Hindlimb muscle (tissue), 1 donor: ENCODE measurements at places on chromosomes 11 and 22. TPM values are rescaled to one million over a fixed set of nuclear protein-coding genes. Genes with fewer than 3 reads are reported as not detected.
A peak's percentile ranks its signal among the peaks of the same experiment; 100 is the strongest.

CNIH2 gene
- polyA plus RNA-seq, result 3.2 TPM

DNA sequence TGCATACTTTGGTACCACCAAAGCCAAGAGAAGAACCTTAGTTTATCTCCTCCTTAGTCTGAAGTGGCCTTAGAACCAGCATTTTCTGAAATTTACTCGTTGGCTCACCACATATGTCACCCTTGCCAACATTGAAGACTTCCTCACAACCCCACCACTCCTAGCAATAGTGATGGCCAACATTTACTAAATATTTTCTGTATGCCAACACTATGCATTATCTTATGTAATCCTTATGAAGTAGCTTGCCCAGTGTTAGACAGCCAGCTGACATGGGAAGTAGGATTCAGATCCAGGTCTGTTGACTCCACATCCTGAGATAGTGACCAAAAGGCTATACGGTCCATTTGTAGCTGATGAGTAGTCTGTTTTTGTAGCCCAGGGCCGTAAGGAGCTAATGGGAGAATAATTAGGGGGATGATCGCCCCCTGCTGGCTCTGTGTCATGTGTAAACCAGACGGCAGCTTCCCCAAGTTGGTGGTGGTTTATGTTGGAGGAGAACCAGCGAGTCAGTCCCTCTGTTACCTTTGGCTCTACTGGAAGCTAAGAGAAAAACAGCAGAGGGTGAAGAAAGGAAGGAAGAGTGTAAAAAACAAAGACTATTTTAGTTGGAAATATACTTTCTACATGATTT, 120.5 kb upstream of the RASSF10 start:
- peak; percentile 68 for DNase-seq

DNA sequence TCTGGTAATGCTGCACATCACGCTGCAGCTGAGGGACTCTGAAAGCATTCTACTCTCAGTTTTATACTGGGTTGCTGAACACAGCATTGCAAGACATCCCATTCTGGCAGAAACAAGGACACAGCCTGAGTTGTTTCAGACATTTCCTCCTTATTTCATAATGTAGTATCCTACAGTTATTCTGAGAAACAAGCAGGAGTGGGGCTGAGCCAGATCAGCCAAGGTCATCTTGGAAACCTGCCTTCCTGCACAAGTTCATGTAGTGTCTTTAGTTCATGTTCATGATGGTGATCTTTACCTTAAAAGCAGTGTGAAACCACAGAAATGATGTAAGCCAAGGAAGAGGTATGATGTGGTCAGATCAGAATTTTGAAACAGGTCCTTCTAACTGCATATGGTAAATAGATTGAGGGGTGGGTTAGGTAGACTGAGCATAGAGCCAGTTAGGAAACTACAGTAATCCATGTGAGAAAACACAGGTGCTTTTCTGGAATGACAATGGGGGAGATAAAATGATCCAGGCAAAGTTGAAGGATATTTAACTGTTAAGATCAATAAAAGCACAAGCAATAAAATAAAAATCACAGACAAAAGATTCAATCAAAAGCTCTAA, 1686.8 kb downstream of the LRRC4C start:
- DNase-seq, result no peak

- no peak for DNase-seq
Measured at GRCh38 chr11:87897071-87897470, 278.2 kb downstream of the RAB38 start.

DNA sequence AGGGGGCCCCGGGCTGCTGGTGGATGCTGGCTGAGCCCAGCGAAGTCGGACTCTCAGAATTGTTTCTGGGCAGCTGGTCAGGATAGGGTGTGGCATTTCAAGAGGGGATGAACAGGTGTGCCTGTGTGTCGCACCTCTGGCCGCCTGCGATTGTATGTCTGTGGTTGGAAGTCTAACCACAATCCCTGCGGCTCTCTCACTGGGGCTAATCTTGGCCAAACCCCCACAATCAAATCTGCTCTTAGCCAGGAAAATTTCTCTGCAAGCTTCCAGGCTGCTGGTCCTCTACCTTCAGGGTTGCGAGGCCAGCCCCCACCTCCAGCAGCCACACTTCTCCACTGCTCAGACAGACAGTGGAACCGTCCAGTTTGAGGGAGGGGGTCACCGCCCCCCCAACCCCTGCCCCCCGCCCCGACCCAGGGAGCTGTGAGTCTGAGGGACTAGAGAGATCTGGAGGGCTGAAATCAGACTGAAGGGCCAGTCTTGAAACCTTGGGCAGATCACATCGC, 953 bp downstream of the ATG16L2 start:
- DNase-seq, result no peak

DNA sequence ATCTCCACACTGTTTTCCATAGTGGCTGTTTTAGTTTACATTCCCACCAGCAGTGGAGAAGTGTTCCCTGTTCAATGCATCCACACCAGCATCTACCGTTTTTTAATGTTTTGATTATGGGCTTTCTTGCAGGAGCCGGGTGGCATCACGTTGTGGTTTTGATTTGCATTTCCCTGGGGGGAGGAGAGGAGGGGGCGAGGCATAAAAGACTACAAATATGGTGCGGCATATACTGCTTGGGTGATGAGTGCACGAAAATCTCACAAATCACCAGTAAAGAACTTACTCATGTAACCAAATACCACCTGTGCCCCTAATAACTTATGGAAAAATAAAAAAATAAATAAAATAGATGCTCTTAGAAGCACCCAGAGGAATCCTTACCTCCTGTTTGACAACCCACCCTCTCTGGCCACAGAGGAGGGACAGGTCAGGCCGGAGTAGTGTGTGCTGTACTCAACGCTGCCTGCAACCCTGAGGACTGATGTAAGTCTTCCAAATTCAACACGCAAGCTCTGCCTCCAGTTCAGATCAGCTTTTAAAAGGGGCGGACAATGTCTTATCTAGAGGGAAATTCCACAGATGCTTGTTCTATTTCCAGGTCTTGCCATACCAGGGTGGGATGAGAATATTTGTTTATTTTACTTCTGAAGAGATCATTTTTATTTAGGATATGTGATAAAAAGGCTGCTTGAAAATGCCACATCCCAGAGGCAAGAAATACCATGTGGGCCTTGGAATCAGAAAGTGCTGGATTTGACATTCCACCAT, 329.6 kb upstream of the B3GAT1 start:
- DNase-seq, result no peak

DNA sequence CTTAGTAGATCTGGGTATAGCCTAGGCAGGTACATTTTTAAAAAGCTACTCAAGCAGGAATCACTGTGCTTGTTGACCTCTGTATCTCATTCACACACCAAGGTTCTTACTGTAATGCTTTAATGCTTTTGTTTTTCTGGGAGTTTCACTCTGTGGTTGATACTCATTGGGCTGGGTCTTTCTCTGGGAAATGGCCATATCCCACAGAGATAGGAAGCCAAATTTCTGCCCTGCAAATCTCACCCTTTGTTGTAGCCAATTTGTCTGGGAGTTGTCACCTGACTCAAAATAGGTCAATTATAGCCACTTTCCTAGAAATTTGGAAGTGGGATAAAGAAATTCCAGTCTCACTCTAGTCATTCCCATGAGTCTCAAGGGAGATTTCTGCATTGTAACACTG, 195.8 kb upstream of the BDNF start:
- DNase-seq, result no peak

- no peak for DNase-seq
Measured at GRCh38 chr11:45757672-45758071, 47.3 kb upstream of the SLC35C1 start.

DNA sequence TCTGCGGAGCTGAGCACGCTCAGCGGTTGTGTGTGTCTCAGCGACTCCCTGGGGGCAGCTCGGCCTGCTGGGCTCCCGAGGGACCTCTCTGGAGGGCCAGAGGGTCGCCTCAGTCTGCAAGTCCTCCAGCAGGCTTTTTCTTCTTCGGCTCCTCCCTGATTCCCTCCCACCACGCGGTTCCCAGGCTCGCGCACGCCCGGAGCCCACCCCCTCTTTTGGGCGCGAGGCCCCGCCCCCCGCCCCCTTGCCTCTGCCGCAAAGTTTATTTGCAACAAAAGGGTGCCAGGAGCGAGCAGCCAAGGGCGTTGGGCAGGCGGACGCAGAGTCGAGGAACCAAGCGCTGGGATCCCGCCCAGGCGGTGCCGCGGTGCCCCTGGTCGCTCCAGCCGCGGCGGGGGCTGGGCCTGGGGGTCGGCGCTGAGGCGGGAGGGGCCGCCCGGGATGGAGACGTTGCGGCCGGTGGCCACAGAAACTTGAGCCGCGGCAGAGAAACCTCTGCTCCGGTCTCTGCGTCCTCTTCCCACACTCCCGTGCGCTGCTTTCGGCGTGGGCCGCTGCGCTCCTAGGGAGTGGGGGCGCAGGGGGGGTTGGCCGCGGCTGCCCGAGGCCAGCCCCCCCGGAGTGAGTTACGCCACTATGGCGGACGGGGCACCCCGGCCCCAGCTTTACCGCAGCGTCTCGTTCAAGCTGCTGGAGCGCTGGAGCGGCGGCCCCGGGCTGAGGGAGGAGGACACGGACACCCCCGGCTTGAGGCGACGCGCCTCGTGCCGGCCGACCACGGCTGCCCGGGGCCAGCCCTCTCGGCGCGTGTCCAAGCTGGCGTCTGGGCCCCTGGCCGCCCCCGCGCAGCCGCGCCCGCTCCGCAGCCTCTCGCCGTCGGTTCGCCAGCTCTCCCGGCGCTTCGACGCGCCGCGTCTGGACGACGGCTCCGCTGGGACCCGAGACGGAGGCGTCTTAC, at the start of gene ARHGEF17:
Gene ARHGEF17 (plus strand): TSS at position 274 of the 958 bp plus-strand sequence. CDS start 363 bp downstream, at position 637.
- peak; percentile 89 for DNase-seq

DNA sequence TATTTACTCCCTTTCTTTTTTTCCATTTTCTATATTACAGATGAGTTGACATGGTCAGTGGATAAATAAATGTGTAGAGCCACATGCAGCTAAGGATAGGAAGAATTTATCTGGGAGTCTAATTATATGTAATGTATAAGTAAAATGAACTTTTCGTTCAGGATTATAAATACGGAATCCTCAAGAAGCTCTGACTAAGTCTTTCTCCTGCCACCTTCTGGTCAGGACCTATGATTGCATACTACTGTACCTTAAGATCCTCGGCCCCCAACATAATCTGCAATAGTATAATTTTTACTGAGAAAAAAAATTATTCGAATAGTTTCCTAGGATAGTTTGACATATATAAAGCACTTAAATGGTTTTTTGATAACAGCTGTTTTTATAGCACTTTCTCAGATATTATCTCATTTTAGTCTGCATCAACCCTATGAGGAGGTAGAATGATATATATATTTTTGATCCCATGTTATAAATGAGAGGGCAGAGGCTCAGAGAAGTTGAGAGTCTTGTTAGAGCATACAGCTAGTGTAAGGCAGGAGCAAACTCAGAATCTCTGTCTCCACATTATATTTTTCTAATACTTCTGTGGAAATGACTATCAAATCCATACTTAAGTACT, 36.1 kb downstream of the CCDC90B start:
- no peak for DNase-seq

DNA sequence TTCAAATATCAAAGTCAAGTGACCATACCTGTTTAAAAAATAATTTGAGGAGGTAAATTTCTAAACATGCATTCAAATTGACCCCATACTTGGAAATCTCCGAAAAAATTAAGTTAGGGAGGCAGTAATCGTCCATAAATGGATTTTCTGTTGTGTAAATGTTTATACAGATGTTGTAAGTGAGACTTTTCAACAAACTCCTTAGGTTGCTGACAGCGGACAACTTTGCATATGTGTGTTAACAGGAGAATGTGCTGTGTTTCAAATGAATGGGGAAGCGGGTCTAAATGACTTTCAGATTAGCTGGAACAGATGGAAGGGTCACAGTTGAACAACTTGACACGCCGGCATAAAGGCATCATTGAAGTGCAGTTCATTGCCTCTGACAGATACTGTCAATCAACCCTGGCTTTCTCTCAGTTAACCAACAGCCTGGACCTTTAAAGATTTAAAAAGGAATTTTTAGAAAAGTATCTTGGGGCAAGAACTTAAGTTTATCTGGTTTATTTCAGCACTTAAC, 98.2 kb upstream of the DBX1 start:
- no peak for DNase-seq

DNA sequence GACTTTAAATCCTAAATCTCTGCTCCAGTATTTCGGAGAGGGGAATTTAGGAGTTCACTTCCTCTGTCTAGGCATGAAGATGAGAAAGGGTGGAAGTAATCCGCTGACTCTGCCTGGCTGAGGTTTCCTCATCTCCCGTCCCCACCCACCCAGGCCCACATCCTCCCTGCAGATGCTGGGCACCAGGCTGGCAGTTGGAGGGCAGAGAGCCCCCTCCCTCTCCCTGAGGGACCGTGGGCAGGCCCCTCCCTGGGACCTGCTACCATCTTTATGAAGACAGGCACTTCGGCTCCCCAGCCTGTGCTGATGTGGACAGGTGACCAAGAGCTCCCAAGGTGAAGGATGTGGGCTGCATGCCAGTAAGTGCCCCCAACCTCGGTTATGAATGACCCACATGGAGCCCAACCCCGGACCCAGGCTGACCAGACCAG, 6.7 kb downstream of the CASTOR1 start:
- no peak for DNase-seq

- DNase-seq, result no peak
Measured at GRCh38 chr11:108351468-108351867, 115.9 kb downstream of the C11orf65 start.

- DNase-seq, result no peak
Measured at GRCh38 chr11:111967649-111968048, 30.5 kb downstream of the DIXDC1 start.

DNA sequence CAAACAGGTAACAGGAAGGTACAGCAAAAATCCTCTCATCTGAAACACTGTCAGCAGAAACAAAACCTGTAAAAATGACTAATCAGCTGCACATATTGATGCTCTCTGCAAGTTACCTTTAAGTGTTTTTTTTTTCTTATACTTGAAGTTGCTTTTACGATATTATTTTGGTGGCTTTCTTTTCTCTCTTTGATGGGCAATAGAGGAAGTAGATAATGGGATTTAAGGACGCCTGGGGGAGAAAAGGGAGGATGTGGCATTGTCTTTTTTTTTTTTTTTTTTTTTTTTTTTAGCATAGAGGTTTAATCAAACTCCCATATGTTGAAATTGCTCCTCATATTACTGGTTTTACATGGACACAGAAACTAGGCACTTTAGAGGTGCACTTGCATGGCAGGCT, 11.4 kb upstream of the ADSL start:
- no peak for DNase-seq

- DNase-seq, result no peak
Measured at GRCh38 chr11:43920598-43921419, 21.6 kb upstream of the C11orf96 start.

DNA sequence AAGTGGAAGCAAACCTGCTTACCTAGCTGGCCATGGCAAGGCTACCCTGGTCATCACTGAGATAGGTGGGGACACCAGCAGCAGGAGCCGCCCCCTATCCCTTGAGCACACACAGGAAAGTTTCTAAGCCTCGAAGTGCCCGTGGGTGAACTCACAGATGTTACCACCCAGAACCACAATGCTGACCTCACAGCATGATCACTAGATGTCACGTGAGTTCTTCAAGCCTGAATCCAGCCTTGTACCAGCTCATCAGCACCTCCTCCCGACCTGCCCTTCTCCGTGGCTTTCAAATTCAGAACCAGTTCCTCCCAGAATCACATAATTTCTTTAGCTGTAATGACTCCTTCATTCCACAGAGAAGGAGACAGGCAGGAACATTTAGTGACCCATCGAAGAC, 24.7 kb upstream of the TIMP3 start:
- DNase-seq, result no peak
